Erythroblast (primary cell): ENCODE measurements at places on chromosomes 3 and 15.

DNA sequence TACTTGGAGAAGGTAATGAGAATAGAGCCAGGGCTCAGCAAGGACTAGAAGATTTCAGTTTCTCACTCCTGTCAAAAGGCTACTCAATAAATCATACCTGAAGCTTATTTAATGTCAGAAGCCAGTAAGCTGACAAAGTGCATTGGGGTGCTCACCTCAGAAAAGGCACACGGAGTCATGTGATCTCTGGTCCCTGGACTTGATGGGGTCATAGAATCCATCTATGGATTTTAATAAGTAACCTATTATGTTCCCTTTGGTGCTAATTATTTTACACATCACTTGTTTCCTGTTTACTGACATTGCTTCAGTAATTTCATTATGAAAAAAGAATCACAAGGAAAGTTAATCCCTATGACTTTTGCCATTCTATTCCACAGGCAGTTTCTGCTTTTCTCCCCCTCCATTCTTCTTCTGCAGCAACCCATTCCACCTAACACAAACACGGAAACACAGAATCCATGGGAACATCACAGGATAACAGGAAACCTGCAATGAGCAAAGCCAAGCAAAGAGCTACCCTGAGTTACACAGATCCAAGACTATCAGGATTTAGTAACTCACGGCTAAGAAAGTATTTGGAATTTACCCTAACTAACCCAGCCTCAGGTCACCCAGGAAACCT lies 159.6 kb downstream of the MEIS2 start:
- no peak for DNase-seq

DNA sequence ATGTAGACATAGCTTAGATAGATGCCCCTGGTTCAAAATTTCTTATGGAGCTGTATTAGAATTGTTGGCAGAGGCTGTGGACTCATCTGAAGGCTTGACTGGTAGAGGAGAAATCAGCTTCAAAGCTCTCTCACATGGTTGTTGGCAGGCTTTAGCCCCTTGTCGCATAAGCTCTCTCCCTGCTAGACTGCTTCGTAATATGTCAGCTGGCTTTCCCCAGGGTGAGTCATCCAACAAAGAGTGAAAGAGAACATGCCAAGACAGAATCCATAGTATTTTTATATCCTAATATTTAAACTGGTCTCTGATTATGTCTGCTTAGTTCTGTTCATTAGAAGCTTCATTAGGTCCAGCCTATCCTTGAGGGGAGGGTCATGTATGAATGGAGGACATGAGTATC lies 427.4 kb upstream of the NAALADL2 start:
- no peak for DNase-seq

- DNase-seq = no peak
Observed at GRCh38 chr3:146308682-146309081, 57.8 kb upstream of the PLSCR4 start.

GRCh38 chr3:127776347-127776746 lies 46.0 kb downstream of the MGLL start:
- DNase-seq = no peak

- no peak for DNase-seq
Observed at GRCh38 chr3:23396746-23397145, 193.6 kb downstream of the UBE2E2 start.

GRCh38 chr3:81932681-81933080 lies 171.2 kb upstream of the GBE1 start:
- DNase-seq = no peak

DNA sequence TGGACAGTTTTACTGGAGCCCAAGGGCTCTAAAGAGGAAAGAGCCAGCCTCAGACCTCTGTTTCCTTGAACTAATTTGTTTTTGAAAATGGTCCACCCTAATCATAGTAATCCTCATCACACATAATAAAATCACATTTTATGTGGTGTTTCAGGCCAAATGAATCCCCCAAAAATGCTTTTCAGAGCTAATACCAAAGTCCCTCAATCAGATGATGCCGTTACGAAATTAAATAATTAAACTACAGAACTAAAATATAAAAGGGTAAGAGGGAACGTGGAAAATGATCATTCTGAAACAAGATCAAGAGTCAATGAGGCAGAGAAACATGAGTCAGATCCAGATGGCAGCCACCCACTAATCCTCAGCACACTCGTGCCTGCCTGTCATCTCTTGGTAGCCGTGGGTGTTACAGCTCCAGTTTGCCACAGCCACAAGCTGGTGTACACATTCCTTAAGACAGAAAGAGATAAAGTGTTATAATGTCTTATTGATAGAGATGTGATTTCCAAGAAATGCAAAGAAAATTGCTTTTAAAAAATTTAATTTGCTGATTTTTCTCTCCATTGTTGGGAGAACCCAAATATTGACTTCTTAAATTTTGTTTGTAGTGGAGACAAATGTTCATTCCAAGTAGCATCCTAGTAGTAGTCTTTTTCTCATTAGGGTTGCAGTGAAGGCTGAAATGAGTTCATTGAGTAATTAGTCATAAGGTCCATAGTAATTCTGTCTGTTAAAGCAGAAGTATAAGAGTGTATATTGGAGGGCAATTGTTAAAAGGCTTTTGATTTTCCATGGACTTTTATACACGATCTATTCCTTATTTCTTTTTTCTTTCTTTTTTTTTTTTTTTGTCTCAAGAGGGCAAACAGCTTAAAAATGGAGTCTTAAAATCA lies 104.2 kb downstream of the AGBL1 start:
- DNase-seq = no peak

DNA sequence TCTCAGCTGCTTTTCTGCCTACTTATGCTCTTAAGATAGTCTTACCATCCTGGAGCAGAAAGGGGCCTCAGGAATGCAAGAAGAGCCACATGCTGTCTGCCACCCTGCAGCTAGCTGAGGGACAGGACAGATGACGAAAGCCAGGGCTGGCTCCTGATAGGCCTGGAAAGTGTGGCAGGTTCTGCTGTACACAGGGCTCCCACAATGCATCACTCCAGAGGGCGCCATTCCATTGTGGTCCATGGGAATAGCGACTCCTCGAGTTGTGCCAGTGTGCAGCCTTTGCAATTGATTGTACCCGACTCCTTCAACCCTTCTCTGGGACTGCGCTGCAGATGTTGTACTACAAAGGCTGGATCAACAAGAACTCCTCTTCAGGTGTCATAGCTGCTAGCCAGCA lies 11.2 kb downstream of the ACAN start:
- DNase-seq = no peak

GRCh38 chr3:38739396-38739689 lies 76.7 kb downstream of the SCN10A start:
- no peak for DNase-seq
